Hematopoietic multipotent progenitor cell treated with erythropoietin and hydrocortisone succinate and interleukin-3 and kit ligand, for 4 days (in vitro differentiated cells): ENCODE measurements at places on chromosomes 6 and 20.
A peak's percentile ranks its signal among the peaks of the same experiment; 100 is the strongest.

DNA sequence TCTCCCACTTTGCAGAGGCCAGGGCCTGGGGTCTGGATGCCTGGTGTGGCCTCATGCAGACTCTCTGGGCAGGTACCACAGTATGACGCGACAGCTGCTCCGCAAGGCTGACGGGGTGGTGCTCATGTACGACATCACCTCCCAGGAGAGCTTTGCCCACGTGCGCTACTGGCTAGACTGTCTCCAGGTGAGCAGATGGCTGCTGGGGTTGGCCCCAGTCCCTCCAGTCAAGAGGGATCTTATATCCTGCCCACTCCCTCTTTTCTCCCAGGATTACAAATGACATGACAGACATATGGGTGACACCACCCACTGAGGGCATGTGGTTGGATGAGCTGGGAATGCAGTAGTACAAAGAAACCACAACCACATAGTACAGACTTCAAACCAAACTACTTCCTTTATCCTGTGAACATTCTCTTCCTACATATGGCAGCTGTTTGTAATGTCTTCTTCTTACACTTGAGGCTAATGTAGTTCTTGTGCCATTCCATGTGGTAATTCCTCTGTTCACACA is 29.9 kb downstream of the RAB44 start:
- DNase-seq, result peak; percentile 37

- DNase-seq, result peak; percentile 75
Measured at GRCh38 chr6:123715006-123715863, 78.5 kb upstream of the TRDN start.

DNA sequence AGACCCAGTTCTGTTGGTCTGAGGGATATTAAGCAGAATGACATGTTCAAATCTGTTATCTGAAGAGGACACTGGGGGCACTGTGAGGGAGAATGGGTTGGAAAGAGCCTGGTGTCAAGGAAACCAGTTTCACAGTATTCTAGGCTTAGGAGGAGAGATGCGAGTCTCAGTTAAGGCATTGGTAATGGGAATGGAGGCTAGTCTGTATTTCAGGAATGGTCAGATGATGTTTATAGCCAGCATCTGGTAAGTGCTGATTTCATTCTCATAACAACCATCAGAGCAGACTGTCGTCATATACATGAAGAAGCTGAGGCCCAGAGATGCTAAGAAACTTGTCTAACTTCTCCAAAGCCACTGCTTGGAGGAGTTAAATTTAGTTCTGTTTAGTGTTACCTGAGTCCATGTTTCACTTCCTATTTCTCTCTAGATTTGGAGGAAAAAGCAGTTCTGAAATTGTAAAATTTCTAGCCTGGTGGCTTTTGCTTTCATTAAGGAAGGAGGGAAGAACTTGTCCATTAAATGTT is 242.0 kb downstream of the ARID1B start:
- DNase-seq, result peak; percentile 66

DNA sequence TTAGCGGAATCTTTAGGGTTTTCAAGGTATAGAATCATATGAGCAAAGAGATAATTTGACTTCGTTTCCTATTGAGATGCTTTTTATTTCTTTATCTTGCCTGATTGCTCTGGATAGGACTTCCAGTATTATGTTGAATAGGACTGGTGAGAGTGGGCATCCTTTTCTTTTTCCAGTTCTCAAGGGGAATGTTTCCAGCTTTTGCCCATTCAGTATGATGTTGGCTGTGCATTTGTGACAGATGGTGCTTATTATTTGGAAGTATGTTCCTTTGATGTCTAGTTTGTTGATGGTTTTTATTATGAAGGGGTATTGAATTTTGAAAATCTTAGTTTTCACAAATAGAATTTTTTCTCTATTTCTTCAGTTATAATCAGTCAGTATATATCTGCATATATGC is 656.6 kb upstream of the MAP3K7 start:
- DNase-seq, result no peak

GRCh38 chr6:80366051-80366450 is 259.6 kb downstream of the BCKDHB start:
- no peak for DNase-seq

DNA sequence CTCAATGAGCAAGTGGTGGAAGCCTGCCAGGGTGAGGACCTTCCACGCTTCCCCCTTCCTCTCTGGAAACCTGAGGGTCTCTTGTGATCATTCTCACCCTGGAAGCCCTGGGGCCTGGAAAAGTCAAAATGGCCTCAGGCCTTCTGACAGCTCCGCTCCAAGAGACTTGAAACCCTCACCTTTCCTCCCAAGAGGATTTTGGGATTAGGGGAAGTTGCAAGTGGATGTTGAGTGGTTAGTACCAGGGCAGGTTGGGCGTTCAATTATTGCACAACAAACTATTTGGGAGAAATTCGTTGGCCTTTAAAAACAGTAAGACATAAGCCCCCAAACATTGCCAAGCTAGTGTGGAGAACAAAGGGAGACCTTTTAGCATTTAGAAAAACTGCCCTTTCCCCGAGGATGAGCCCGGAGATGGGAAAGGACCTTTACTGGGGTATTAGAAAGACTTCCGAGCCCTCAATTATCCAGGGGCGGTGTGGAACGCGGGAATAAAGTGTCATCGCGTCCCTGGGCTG is 4.7 kb downstream of the NKX2-2 start:
- DNase-seq, result no peak

GRCh38 chr6:50381099-50381415 is 331.3 kb upstream of the DEFB112 start:
- DNase-seq, result peak; percentile 2

DNA sequence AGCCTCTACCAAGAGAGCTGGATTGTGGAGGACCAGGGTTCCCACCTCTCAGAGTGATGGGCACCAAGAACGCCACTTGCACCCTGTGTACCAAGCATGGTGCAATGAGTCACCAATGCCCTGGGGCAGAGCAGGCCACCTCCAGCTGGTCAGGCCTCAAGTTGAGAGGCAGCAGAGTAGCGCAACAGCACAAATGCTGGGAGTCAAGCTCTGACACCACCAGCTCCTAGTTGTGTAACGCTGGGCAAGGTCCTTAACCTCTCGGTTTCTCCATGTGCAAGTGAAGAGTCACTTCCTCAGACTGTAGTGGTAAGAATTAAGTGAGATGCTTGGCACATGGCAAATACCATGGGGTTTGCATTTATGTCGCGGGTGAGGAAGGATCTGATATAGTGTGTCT is 25.6 kb downstream of the GFOD1 start:
- no peak for DNase-seq

DNA sequence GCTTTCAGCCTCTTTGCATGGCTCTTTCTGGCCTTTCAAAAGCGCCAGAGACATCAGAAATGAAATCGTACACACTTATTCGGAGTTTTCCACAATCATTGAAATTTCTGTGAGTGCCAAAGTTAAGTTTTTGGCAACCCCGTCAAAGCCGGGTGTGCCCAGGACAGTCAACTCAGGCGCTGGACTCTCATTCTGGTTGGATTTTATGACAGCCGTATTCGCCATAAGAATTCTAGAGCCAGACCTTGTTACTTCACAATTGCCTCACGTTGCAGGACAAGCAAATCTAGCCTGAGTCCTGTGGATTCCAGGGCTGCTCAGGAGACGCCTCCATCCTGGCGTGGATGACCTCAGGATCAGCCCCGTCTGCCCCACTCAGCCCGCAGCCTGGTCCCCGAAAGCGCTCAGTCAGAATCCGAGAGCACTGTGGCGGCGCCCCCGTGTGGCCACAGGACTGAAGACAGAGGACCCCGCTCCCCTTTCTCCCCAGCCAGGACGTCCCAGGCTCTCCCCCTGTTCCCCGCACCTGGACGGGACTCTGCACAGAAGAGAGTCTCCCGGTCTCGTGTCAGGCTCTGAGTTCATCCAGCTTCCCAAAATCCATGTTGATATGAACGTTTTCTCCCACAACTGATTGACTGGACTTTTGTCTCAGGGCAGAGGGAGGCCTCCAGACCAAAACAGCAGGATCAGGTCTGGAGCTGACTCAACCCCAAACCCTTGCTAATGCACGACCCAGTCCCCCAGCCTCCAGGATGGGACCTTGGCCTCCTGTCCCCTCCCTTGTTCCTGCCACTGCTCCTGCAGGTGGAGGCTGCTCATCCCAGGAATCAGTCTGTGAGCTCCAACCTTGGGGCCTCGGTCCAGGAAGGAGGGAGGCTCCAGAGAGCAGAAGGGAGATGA is 38.2 kb downstream of the MICA start:
- peak; percentile 87 for DNase-seq

DNA sequence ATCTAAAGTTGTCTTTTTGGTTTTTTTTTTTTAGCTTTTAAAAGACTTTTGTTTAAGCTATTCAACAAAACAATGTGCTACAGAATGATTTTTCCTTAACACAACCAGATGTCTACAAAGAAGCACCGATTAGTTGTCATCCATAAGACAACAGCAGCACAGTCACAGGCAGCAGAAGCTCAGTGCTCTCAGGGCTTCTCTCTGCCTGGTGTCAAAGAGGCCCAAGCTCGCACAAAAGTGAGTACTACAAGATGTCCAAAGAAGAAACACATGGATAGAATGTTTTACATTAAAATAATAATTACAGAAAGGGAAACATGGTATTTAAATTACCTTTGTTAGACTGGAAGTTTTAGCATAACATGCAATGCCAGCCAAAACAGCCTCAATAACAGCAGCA is 81.6 kb downstream of the DNAAF9 start:
- no peak for DNase-seq

GRCh38 chr6:24357336-24358218 is at the start of gene DCDC2:
Gene DCDC2, minus strand, starts transcription at chr6:24358059. Its CDS starts 309 bp downstream, at chr6:24357750.
- peak; percentile 42 for DNase-seq

DNA sequence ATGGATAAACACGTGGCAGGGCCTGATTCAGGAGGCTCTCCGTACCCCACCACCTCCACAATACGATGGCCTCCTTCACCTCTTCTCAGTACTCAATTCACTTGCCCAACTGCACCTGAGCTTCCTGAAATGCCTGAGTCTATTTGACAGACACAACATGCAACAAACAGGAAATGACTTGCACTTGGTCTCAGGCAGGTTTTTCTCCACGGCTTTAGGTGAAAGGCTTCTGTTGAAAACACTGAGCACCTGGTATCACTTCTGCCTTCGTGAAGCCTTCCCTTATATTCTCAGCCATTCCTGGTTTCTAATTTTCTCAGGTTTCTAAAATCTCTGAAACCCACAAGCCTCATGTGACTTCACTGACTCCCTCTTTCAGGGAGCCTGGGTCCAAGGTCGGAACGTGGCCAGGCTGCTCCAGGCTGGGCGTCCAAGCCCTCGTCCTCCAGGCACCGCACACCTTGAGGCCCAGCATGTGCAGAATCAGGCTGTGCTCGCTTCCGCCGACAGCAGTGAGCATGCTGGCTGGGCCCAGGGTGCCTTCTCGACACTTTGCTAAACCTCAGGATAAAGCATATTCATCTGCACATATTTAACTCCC is 34.7 kb downstream of the TAF4 start:
- DNase-seq, result peak; percentile 40

DNA sequence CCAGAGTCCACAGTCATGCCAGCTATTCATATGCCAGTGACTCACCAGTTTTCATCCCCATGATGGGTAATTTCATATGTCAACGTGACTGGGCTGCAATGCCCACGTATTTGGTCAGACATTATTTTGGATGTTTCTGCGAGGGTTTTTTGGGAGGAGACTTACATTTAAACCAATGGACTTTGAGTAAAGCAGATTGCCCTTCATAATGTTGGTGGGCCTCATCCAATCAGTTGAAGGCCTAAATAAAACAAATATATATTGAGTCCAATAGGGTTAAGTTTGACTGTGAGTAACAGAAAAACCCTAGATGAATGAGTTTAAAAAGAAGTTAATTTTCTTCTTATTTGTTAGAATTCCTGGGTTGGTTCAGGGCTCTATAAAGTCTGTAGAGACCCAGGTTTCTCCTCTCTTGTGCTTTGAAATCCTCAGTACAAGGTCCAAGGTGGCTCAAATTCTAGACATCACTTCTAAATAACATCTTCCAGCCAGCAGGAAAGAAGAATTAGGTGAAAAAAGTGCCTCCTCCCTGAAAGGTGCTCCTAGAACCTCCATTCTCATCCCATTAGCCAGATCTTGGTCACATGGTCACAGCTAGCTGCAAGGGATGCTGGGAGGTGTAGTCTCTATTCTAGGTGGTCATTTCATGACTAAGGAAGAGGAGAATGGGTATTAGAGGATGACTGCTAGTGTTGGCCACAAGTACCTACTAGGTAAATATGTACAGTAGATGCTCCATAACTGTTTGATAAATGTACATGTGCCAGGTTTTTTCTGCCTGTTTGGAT is 16.7 kb upstream of the NEDD9 start:
- no peak for DNase-seq

DNA sequence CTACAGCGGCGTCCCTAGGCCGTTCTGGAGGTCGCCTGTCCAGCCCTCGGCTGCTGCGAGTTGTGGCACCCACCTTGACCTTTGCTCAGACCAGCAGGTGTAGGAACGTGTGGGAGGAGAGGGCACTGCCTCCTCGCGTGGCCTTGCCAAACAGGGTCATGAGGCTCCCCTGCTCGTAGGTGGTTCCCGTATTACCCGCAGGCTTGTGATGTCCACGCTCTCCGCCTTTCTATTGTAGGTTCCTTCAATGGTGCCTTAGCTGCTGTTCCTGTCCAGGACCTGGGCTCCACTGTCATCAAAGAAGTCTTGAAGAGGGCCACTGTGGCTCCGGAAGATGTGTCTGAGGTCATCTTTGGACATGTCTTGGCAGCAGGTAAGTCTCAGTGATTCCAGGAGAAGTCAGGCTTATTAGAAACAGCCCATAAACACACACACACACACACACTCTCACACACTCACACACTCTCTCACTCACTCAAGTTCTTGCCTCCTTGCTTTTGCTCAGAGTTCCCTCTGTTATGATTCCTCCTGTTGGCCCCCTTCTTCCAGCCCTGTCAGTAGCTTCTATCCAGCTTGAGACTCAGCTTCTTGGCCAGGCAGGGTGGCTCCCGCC is 942 bp downstream of the ACAT2 start:
- DNase-seq, result peak; percentile 51

DNA sequence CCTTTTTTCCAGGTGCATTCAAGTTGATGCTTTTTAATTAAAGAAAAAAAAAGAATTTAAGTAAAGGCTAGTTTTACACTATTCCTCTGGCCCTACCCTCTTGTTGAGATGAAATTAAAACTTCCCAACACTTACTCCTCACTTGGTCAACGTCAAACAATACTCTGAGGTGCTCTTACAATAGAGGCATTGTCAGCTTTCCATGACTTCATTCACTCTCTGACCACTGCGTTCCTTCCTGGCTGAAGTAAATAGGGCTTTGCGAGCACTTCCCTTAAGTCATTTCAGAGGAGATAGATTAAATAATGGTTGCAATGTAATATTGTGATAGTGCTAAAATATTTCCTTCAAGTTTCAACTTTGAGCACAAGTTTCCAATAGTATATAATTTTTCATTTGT is 229.8 kb upstream of the CEP162 start:
- DNase-seq, result no peak

DNA sequence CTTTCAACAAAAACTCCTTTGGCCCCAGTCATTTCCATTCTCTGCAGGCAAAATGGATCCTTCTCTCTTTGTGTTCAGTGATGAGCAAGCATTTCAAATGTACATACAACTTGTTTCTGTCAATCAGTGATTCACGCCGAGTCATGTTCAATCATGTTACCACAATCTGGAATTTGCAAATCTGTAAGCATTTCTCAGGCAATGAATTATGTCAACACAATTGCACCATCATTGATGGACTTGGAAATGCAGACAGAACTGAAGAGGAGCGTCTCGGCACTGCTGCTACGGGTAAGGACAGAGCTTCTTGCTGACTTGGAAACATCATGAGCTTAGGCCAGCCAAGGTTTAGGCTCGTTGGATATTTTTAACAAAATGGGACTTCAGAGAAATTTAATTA is 132.8 kb upstream of the AGPAT4 start:
- no peak for DNase-seq
